ENCODE measurements at places on chromosomes 2 and 18. TPM values are rescaled to one million over a fixed set of nuclear protein-coding genes. Genes with fewer than 3 reads are reported as not detected.

- no peak for DNase-seq
Measured at GRCh38 chr2:51903728-51904127, 871.8 kb upstream of the NRXN1 start.

- no peak for DNase-seq
Measured at GRCh38 chr2:236740506-236740905, 170.9 kb downstream of the ACKR3 start.

GRCh38 chr2:74017223-74017622, 32.5 kb downstream of the TET3 start:
- no peak for DNase-seq

DNA sequence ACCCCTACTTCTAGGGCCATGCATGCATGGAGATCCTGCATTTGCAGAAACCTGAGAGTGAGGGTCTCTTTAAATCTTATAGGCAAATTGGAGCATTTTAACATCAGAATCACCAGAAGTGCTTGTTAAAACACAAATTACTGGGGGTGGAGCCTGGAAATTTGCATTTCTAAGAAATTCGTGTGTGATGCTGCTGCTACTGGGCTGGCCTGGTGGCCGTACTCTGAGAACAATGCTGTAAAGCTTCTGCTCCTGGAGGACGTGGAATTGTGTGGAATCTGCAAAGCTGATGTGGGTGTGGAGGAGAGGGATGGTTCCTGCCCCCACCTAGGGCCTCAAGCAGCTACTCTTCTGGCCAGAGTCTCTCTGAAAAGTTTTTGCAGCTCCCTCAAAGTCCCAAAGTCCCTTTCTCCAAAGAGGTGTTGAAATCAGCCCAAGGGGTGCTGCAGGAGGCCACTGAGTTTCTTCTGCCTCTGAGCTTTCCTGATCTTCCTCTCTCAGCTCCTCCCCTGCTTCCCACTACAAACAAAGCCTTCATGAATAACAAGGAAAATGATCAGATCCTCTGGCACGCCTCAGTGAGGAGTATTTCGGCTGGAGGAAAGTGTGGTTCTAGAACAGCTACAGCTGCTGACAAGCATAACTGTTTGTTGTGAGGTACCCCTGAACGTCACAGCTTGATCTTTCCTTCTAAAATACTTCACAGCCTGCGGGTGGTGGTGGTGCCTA, 508.3 kb downstream of the CNTNAP5 start:
- DNase-seq, result no peak

DNA sequence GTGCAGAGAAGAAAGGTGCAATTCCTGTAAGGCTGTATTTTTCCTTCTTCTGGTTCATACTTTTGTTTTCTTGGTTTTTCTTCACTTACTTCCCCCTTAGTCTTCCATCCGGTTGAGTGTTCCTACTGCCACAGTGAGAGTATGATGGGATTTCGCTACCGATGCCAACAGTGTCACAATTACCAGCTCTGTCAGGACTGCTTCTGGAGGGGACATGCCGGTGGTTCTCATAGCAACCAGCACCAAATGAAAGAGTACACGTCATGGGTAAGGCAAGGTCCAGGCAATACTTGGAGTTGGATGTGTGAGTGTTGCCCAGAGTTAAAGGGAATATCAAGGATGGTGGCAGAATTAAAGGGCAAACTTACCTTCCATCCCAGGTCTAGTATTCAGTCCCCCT, 108.0 kb downstream of the DTNA start:
- no peak for DNase-seq

DNA sequence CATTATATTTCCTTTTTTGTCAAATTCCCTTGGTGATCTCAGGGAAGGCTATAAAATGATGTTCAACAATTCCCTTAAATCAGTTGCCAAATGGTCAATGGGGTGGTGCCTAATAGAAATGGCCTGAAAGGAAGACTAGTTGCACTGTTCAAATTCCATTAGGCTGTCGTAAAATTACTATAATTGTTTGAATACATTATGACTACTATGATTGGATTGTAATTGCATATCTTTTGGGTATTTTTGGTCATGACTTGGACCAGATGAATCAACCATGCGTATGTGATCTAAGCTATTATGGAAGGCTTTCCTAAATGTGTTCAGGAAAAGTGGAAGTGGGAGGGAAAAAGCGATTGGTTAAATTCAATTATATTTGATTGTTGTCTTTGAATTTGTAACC, 41.3 kb upstream of the KCNE4 start:
- DNase-seq, result peak; percentile 67

DNA sequence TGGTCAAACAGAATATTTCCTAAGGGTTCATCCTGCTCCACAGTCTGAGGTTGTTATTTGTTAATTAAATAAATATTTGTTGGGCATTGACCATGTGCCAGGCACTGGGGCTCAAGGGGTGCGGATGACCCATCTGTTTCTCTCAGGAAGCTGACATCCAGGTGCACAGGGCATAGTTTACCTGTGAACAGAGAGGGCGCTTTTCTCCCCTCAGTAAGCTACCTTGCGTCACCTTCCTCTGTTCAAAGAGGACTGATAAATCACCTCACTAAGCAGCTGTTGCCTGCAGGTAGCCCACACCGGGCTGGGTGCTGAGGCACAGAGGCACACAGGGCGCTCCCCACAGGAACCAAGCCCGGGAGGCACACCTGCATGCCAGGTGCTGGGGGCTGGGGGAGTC, 41.6 kb downstream of the SH3RF3 start:
- DNase-seq, result peak; percentile 43

- no peak for DNase-seq
Measured at GRCh38 chr2:18791172-18791797, 201.9 kb upstream of the NT5C1B start.

DNA sequence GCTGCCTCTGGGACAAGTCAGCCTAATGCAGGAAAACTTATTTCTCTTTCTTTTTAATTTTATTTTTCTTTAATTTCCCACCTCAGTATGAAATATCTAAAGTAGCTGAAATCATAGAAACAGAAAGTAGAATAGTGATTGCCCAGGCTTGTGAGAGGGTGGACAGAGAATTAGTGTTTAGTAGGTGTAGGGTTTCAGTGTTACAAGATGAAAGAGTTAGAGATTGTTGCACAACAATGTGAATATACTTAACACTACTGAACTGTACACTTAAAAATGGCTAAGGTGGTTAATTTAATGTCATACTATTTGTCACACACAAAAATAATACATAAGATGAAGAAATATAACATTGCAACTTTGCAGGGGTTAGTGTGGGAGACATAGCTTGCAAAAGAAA, 80.8 kb downstream of the NAT8 start:
- no peak for DNase-seq

DNA sequence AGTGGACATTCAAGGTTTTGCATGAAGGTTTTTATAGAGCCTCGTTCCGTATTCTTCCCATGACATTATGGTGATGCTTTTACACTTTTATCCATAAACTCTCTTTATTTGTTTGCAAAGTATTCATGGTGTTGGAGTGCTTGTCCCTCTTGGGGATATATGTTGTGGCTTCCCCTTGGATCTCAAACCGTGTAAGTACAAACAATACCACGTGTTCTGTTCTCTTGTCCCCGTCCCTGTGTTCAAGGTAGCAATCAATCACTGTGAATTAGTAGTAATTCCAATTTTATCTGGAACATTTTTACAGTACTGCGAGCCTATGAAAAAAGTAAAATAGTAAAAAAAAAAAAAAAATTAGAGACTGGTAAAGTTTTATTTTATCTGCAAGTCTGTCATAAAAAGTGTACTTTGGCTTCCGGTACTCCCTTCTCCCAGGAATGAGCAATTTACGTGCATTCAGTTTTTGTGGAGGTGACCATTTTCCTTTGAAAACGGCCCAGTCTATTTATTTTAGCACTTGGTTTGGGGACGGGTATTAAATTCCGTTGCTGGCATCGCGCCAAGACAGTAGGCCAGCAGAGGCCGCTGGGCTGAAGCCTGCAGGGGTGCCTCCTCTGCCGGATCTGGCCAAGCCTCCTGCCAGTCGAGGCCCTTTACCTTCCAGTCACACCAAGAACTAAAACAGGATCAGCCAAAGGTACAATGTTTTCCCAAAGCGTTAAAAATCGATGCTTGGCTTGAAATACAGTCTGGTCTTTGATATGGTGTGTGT, 175.7 kb downstream of the SOCS6 start:
- DNase-seq, result peak; percentile 80

DNA sequence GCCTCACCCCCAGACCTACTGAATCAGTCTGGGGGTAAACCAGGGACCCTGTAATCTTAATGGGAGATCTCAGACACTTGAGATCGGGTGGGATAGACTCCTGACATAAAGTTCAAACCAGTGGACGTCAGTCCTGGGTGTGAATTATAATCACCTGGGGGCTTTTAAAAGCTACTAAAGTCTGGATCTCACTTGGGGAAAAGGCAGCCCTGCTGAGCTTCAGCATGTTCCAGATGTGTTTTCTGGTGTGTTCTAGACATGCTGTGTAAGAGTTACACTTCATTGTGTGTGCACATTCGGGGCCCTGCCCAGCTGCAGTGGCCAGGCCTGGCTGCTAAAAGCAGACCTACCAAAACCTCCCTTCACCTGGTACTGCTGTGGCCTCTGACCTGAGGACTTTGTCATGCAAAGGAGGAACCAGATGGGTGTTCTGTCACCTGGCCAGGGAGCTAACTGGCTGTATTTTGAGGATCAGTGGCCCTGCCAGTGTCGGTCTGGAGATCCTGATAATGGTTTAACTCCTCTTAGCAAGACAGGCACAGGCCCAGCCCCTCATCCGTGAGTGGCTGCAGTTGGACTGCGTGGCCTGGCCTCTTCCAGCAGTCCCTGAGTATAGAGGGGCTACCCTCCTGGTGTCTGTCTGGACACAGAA, 10.6 kb downstream of the RRM2 start:
- no peak for DNase-seq

DNA sequence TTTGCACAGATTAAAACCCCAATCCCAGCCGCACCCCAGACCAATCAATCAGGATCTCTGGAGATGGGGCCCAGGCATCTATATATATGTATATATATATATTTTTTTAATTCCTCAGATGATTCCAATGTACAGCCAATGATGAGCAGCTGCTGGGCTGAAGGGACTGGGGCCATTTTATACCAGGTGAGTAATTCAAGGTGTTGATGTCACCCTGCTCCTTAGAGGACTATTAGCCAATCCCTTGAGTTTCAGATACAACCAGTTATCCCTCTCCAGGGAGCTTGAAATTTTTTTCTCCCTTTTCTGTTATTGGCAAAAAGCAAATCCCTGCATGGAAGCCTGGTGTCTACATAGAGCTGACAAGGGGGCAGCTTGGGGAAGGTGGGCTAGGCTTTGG, 59.8 kb downstream of the MCFD2 start:
- peak; percentile 77 for DNase-seq

DNA sequence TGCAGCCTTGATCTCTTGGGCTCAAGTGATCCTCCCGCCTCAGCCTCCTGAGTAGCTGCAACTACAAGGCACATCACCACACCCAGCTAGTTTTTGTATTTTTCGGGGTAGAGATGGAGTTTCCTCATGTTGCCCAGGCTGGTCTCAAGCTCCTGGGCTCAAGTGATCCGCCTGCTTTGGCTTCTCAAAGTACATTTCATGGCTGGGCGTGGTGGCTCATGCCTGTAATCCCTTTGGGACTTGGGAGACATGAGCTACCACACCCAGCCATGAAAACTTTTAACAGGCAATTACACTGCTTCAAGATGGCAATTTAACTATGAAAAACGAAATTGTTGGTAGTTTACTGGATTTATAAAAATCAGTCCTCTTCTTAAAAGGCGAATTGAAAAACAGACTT, 69.7 kb downstream of the MEP1B start:
- no peak for DNase-seq

GRCh38 chr2:51085420-51086068, 53.6 kb upstream of the NRXN1 start:
- DNase-seq, result no peak

- no peak for DNase-seq
Measured at GRCh38 chr2:151315381-151315903, 26.0 kb upstream of the NMI start.

GRCh38 chr2:143034292-143035074, 94.7 kb upstream of the ARHGAP15 start:
- peak; percentile 88 for DNase-seq

GRCh38 chr2:20067992-20068584, 16.7 kb upstream of the LAPTM4A start:
- DNase-seq, result peak; percentile 78

GRCh38 chr2:237998530-237998929, 31.7 kb downstream of the UBE2F start:
- no peak for DNase-seq

DNA sequence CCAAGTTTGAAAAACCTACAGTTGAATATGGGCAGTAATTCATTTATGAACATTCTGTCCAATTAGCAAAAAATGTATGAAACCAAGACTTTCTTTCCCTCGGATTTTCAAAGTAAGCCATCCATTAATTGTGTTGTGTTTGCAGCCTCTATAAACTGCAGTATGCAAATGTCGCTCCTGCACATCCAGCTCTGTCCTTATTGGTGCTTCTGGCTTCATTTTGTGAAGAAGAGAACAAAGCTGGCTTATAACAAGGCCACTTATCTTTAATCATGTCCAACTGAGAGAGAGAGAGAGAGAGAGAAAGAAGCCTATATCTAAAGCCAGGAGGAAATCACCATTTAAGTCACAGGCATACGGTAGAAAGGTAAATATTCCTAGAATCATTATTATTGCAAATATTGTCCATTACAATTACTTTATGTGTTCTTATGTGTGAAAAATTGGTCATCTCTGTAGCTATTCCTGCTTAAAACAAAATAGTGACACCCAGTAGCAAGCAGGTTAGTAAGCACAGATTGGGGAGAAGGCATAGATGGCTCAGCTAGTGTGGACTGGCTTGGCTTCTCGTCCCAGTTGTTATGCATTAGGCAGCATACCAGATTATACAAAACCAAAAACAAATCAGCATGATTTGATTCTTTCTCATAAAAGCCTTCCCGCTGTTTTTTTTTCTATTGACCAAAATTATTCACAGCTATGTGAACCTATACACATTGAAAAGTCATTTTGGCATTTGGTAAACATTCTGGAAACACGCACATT, 726.4 kb upstream of the SOX11 start:
- no peak for DNase-seq

- no peak for DNase-seq
Measured at GRCh38 chr2:134445985-134446382, 192.1 kb downstream of the MGAT5 start.

- DNase-seq, result no peak
Measured at GRCh38 chr2:352696-353095, 64.8 kb upstream of the ALKAL2 start.

GRCh38 chr2:23782126-23782525, 144.8 kb downstream of the ATAD2B start:
- DNase-seq, result no peak

DNA sequence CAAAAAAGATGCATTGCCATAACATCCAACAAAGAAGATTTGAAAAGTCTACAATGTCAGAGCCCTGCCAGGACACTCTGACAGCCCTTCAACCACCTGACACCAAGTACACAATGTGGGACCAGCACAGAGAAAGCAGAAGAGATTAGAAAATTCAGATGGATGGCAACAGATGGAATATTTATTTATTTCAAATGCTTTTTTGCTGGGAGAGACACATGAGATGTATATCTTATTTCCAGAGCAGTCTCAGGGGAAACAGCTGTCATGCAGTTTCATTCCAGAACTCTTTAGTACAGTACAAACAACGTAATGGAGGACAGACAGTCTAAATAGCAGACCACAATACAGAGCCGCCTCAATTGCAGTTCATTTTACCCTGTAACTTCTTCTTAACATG, 110.1 kb downstream of the MAIP1 start:
- no peak for DNase-seq

Gene RGPD3
- 0.04 TPM for total RNA-seq

Gene CCL20
- 1.7 TPM for total RNA-seq

Gene KATNAL2
- total RNA-seq, result 2.0 TPM

Gene GCG
- not detected for total RNA-seq

Gene RAB27B
- 13.2 TPM for total RNA-seq

Gene SLC38A11
- 0.36 TPM for total RNA-seq

Gene LHCGR
- not detected for total RNA-seq

Gene CDH20
- total RNA-seq, result not detected

Gene CD226
- total RNA-seq, result 0.69 TPM

Gene TCF7L1
- total RNA-seq, result 1.8 TPM
